Chondrocyte (in vitro differentiated cells): ENCODE measurements at places on chromosomes 3 and 15. TPM values are rescaled to one million over a fixed set of nuclear protein-coding genes. Genes with fewer than 3 reads are reported as not detected.
A peak's percentile ranks its signal among the peaks of the same experiment; 100 is the strongest.

GRCh38 chr15:55859681-55860080 is 116.7 kb upstream of the PRTG start:
- DNase-seq, result no peak

GRCh38 chr3:154542837-154543236 is 112.8 kb upstream of the GPR149 start:
- DNase-seq, result no peak

GRCh38 chr3:129439226-129439816 is 427 bp downstream of the MBD4 start:
- no peak for DNase-seq

DNA sequence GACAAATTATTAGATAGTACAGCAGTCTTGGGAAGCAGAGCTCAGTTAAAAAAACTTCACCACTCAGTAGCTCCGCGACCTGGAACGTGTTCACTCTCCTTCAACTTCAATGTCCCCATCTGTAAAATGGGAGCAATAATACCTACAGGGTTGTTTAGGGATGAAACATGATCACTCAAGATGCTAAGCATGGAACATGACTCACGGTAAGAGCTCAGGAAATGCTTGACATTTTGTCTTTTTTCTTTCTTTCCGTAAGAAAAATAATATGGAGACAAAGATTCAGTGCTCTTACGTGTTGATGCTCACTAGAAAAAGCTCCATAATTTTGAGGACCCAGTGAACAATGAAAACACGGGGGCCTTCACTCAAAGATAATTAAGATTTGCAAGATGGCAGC is 606.7 kb upstream of the MDFIC2 start:
- no peak for DNase-seq

GRCh38 chr3:32414522-32415202 is 23.0 kb downstream of the CMTM7 start:
- DNase-seq, result no peak

DNA sequence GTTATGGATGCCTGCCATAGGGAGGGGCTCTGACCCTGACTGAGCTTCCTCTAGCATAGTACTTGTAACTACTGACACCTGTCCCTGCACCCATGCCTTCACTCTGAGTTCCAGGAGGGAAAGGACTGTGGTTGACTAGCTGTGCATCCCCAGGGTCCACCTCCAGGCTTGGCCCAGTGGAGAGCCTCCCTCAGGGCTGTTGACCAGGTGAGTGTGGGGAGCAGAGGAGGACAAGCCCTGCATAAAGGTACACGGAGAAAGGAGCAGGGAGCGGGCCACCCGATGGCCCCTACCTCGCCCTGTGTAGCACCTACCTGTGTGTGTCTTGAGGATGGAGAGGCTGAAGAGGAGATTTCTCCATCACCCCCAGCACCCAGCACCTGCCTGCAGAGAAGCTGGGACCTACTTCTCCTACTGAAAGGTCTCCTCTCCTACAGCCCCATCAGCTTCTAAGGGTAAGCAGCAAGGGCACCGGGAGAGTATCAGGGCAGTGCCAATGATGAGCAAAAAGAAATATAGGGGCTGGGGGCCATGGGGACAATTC is 6.7 kb upstream of the LTF start:
- peak; percentile 15 for DNase-seq

DNA sequence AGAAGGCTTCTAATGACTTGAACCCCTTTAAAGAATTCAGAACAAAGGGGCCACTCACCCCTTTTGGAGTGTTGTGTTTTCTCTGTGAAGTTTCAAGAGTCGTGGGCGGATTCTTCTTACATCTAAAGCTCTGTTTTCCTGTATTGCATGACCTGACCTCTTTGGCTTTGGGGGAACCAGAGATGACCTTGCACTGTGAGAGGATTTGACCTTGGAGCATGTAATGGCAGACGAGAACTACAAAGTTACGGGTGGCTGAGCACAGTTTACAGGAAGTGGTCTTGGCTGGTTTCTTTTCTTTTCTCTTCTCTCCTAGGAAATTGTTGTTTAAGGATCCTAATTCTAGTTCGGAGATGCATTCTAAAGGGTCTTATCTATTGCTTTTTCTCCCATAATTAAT is 6.2 kb upstream of the BDH1 start:
- DNase-seq, result no peak

DNA sequence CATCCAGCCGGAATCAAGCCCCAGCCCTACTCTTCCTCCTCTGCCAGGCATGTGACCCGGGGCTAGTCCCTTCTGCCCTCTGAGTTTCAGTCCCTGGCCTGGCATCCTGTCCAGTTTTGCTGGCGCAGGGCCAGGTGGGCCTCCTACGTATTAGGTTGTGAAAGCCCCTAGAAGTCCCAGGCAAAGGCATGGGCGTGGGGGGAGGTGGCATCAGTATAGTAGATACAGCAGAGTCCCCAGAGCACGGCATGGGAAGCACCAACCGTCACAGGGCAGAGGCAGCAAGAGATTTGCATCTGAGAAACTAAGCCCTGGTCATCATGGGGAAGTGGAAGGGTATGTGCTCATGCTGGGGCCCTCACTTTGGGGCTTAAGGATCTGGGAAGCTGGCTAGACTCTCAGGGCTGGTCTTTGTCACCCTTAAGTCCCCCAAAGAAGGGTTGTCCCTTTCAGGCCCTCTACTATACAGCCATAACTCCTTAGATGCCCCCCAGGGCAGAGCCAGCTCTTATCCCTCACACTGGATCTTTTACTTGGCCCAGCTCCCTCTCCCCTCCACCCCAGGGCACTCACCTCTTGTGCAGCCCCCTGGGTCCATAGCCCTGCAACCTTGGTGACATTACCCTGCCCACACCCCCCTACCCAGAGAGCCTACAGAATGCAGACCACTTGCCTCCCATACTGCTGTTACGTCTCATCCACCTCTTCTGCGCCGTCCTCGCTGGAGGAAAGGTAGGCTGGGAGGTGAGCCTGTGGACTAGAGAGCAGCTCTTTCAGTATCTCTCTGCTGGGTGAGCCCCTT is 11.3 kb downstream of the NBEAL2 start:
- DNase-seq, result no peak

- DNase-seq, result no peak
These were observed 5.6 kb downstream of the ALPK3 start for GRCh38 chr15:84822653-84823281.

DNA sequence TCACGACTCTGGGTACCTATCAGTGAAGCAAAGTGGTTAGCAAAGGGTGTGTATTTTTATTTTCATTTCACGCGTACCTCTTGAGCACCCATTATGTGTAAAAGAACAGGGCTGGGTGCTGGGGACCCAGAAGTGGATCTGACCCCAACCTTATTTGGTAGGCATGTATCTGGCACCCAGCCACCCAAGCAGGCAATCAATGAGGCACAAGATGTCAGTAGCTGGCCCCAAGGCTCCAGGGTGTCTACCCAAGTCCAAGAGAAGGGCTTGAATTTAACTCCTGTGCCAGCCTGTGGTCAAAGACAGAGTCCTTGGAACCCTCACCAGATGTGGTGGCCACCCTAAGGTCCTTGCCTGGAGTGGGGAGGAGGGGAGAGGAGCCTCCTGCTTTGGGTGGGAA is 5.7 kb downstream of the PLEKHO2 start:
- no peak for DNase-seq

GRCh38 chr15:28885128-28885629 is 595 bp upstream of the APBA2 start:
- no peak for DNase-seq

DNA sequence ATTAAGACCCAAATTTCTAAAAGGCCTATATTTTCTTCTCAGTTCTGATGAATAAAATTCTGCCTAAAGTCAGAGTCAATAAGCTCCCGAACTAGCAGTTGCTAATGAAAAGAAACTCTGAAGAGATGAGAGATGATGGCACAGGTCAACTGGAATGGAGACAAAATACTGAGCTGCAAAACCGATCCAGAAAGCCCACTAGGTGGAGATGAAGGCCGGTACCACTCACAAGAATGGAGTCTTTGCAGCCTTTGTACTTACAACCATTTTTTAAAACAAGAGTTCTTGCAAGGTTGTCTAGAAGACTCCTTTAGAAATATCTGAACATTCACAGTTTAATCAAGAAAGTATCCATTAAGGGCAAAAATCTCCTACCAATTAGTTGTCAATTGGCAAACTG is 119.9 kb upstream of the TJP1 start:
- DNase-seq, result no peak

DNA sequence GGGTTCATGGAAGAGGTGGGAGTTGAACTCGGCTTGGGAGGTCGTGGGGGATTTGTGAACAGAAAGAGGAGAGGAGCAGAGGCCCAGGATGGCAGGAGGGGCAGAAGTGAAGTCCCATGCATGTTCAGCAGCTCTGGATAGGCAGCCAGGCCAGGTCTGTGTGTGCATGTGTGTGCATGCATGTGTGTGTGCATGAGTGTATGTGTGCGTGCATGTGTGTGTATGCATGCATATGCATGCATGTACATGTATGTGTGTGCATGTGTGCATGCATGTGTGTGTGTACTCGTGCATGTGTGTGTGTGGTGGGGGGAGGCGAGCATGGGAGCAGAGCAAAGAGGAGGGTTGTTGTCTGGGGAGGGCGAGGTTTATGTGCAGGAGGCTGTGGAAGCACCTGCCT is 178.4 kb downstream of the RPLP1 start:
- no peak for DNase-seq

DNA sequence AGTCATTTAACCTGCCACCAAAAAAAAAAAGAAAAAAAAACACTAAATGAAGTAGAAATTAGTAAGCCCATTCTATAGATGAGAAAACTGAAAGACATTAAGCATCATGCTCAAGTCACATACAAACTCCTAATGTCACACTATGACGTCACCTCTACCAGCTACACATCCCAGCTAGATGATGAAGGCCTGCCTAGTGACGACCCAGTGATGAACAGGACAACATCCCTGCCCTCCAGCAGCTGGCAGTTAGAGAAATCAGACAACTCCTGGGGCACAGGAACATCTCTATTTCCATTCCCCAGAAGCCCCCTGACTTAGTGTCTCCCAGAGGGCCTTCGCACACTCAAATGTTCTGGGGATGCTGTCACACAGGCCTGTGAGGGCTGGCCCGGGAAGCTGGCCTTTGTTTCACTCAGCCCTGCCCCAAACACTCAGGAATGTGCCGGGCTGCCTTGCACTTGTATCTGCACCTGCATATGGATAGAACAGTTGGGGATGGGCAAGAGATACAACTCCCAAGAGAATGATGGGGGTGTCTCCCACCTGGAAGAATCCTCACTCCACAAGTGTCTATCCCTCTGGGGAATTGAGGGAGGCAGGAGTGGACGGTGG is 7.0 kb upstream of the HAPLN3 start:
- peak; percentile 52 for DNase-seq

DNA sequence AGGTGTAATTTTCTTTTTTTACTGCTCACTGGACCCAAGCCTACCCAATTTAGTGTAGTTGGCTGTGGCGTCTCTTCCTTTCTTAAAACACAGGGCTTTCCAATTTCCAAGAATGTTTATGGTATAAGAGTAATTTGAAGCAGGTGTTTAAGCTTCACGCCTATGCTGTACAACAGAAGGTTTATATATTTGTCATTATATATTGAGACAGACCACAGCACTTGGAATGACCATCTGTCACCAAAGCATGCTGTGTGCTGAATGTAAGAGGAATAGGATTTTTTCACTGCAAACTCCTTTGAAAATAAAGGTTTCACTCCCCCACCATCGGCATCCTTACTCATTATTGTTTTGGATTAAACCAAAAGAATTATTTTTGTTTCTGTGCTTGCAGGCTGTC is 325.7 kb downstream of the OTOL1 start:
- DNase-seq, result no peak

GRCh38 chr15:64596701-64597476 is 136.5 kb downstream of the ZNF609 start:
- no peak for DNase-seq

GRCh38 chr3:356952-357351 is 160.4 kb downstream of the CHL1 start:
- DNase-seq, result no peak

GRCh38 chr3:45705839-45706808 is 16.9 kb downstream of the SACM1L start:
- no peak for DNase-seq

- DNase-seq, result no peak
These were observed 1.8 kb downstream of the ANP32A start for GRCh38 chr15:68818769-68819494.

GRCh38 chr15:45705510-45706473 is 71.0 kb downstream of the SQOR start:
- DNase-seq, result no peak

The XCR1 gene
- not detected in 3 replicates for total RNA-seq

The RBMS3 gene
- total RNA-seq, result 46.7 to 82.6 TPM (median 47.6 TPM) in 3 replicates

The NLGN1 gene
- total RNA-seq, result 3.3 TPM in 1 of 3 replicates, not detected in the others

The DAZL gene
- total RNA-seq, result not detected in 3 replicates

The FEZF2 gene
- total RNA-seq, result not detected in 3 replicates

The SEC22C gene
- 49.8 to 55.8 TPM (median 55.0 TPM) in 3 replicates for total RNA-seq

The GOLGA8B gene
- total RNA-seq, result 42.8 to 55.3 TPM (median 52.6 TPM) in 3 replicates

The CPNE9 gene
- total RNA-seq, result not detected in 3 replicates

The CFAP91 gene
- total RNA-seq, result 0.29 TPM in 1 of 3 replicates, not detected in the others

The ALDH1A3 gene
- total RNA-seq, result 0.51 to 0.55 TPM in 2 of 3 replicates, not detected in the other

The LRRN1 gene
- total RNA-seq, result 2.2 to 3.2 TPM (median 2.8 TPM) in 3 replicates

The B3GNT5 gene
- total RNA-seq, result 12.3 to 21.2 TPM (median 19.9 TPM) in 3 replicates
